ENCODE measurements at places on chromosomes 13 and 19.

DNA sequence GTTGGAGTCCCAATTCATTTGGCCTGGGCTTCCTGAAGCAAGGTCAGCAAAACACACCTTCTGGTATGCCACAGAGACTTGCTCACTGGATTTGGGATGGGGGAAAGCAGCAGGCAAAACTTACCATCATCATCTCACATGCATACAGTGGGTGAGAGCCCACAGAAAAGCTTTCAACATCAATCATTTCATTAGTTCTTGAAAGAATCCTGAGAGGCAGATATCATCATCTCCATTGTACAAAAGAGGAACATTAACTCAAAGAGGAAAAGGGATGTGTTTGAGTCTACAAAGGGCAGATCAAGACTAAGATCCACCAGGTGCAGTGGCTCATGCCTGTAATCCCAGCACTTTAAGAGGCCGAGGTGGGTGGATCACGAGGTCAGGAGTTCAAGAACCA is 6.4 kb downstream of the WDR87 start:
- DNase-seq, result no peak

- no peak for DNase-seq
These were observed 10.0 kb upstream of the FFAR2 start for GRCh38 chr19:35438096-35438495.

- no peak for DNase-seq
These were observed 8.1 kb downstream of the ZNF749 start for GRCh38 chr19:57443121-57443696.

DNA sequence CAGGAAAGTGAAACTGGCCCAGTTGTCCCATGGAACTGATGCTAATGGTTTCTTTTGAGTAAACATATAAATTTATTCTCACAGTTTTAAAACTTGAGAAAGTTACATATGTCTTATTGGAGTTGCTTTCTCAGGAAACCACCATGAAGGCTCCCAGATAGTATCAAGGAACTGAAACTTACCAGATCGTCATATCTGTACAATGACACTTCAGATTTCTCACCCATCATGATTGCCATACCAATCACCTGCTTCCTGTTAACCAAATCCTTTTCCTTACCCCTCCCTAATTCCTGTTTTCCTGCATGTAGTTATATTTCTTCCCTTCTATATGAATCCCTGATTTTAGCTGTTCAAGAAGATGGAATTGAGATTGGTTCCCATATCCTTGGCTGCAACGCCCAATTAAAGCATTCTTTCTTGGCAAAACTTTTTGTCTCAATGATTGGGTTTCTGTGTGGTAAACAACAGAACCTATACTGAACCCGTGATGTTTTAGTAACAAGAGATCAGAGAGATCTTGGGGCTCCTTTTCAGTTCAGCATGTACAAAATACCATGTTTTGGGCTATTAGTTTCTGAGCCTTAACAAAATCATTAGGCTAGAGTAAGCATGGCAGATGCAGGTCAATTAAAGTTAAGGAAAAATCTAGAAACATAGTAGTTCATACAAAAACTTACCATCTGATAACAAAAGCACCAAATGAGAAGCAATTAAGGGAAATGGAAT is 781.3 kb upstream of the MIR17HG start:
- DNase-seq, result no peak

DNA sequence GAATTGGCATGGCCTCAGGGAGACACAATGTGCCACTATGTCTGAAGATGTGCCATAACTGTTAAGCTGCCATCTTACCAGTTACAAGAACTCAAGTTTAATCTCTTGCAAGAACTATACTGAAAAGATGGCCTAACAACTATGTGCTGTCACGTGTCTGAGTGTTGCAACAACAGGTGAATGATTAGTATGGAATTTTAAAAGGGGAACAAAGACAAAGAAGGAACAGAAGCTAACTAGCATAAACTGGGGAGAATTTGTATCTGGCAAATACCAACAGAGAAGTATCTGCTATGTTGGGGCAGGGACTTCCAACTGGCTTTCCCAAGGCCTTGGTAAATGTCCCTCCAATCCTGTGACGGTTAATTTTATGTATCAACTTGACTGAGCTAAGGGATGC is 11.5 kb upstream of the ACOD1 start:
- DNase-seq, result no peak

DNA sequence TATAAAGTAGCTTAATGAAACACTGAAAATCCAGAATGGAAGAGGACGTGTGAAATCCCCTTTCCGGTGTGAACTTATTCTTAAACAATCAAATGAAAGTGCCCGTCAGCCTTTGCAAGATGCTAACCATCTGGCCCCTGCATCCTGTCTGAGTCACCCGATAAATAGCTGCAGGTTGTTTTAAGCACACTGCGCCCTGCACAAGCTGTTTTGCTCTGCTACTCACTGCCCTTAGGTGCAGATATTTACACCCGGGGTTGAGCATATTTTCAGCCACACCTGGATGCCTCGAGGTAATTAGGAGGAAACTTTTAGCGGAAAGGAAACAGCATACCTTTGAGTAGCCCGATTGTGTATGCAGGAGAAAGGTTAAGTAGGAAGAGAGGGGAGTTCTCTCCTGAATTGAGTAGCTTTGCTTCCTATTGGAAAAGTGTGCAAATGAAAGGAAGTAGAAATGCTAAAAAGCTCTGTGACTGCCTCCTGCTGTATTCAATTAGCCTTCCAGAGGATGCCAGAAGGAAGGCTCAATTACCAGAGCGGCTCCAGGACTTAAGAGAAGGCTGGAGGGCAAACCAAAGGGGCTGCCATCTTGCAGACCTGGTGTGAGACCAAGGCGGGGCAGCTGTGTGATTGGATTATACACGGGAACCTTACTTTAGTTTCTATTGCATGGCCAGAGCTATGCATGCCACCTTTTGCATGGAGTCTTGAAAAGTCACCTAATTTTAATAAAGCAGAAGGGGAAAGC is 42.5 kb downstream of the IRS2 start:
- DNase-seq, result no peak

- DNase-seq, result no peak
These were observed 329.2 kb downstream of the SLC7A1 start for GRCh38 chr13:29266261-29266660.

DNA sequence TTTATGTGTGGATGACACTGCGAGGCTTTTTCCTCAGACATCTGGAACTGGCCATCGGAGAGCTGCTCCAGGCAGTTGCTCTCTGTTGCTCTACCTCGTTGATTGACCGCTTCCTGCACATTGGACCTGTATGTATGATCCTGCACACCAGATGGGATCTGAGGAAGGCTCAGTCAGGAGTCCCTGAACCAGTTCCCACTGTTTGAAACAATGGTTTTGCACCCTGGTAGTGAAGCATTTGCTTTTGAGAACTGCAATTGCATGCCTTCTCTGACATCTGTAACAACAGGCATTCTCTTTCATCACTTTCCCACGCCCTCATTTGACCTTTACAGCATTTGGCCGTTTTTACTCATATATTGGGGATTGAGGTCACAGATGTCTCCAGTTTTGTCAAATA is 61.1 kb upstream of the NPAS1 start:
- DNase-seq, result no peak

- DNase-seq, result no peak
These were observed 50.2 kb downstream of the RFX2 start for GRCh38 chr19:6059988-6060599.

- DNase-seq, result no peak
These were observed 1.2 kb downstream of the SLC7A9 start for GRCh38 chr19:32868206-32868950.

GRCh38 chr19:2235381-2236063 is 607 bp downstream of the PLEKHJ1 start:
- DNase-seq, result no peak

- no peak for DNase-seq
These were observed 29.4 kb upstream of the FBXL3 start for GRCh38 chr13:77056382-77056781.

- no peak for DNase-seq
These were observed 39.1 kb upstream of the RNF113B start for GRCh38 chr13:98216135-98216565.

DNA sequence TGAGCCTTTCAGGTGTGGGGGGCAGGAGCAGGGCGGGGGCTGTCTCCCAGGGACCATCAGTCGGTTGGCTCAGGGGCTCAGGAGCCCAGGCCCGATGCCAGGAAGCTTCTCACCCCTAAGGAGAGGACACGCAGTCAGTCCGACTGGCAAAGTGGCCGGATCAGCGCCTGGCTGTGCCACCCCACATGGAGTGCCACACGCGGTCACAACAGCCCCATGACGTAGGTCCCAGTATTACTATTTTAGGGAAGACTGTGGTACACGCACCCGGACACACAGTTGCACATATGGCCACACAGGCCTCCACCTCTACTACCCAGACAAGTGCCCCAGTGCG is 29.3 kb upstream of the GRTP1 start:
- DNase-seq, result no peak

GRCh38 chr13:72534951-72535640 is 192.3 kb downstream of the MZT1 start:
- no peak for DNase-seq

- no peak for DNase-seq
These were observed 1395.7 kb downstream of the OLFM4 start for GRCh38 chr13:54424344-54424743.

DNA sequence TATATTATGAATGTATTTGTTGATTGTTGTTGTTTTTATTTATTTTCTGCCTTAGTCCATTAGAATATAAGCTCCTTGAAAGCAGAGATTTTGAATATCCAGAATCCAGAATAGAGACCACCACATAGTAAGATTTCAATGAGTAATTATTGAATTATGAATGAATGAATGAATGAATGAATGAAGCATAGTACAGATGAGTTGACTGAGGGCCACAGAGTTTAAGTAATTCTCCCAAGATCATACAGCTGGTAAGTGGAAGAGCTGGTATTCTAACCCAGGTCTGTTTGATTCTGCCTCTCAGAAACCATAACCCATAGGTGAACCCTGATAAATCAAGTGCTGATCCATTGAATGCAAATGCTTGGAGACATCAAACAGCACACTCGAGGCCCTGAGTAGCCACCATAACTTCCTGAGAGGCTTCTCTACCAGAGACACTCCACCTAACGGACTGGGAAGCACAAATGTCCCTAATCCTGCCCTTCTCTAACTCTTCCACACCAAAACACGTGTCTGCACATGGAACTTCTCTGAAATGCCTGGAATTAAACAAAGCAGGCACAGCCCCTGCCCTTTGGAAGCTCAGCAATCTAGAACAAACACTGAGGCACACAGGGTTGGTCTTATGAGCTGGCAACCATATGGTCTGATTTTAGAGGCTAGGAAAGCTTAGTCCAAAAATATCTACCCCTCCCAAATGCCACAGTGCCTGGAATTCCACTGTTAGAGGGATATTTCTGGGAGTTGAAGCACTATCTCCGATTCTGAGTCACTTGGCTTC is 190.1 kb downstream of the FOXO1 start:
- DNase-seq, result no peak

DNA sequence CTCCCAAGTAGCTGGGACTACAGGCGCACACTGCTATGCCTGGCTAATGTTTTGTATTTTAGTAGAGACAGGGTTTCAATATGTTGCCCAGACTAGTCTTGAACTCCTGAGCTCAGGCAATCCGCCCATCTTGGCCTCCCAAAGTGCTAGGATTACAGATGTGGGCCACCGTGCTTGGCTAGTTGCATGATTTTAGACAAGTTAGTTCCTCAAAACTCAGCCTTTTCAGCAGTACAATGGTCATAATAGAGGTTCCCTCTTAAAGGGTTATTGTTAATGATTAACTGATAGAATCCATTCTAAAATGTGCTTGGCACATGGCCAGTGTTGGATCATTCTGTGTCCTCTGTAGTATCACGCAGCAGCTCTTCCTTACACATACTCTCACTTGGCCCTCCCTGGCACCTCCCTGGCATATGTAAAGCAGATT is 19.5 kb upstream of the IFT88 start:
- no peak for DNase-seq

DNA sequence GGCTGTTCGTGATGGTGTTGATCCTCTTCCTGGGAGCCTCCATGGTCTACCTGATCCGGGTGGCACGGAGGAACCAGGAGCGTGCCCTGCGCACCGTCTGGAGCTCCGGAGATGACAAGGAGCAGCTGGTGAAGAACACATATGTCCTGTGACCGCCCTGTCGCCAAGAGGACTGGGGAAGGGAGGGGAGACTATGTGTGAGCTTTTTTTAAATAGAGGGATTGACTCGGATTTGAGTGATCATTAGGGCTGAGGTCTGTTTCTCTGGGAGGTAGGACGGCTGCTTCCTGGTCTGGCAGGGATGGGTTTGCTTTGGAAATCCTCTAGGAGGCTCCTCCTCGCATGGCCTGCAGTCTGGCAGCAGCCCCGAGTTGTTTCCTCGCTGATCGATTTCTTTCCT is 12.2 kb upstream of the C19orf33 start:
- no peak for DNase-seq

DNA sequence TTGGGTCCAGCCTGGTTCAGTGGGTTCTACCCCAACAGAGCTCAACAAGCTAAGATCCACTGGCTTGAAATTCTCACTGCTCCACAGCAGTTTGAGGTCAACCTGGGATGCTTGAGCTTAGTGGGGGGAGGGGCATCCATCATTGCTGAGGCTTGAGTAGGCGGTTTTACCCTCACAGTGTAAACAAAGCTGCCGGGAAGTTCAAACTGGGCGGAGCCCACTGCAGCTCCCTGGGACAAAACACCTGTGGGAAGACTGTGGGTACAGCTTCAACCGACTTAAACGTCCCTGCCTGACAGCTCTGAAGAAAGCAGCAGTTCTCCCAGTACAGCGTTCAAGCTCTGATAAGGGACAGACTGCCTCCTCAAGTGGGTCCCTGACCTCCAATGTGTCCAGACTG is 1161.9 kb downstream of the UQCRFS1 start:
- no peak for DNase-seq

DNA sequence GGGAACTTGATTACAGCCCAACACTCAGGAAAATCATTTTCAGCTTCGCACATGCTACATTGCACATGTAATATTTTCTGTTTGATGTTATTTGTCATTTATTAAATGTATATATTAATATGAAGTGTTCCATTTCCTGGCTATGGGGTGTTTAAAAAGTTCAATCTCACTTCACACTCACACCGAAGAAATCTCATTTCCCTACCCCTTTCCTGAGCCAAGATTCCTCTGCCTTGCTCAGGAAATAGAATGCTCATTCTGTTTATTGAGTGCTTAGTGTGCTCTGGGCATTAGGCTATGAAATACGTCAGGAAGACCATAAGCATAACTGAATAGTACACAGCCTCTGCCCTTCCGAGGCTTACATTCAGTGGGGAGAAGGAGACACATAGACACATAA is 331.9 kb upstream of the TSHZ3 start:
- no peak for DNase-seq

GRCh38 chr13:36912973-36913372 is 7.1 kb downstream of the SMAD9 start:
- DNase-seq, result no peak
